ENCODE measurements at places on chromosomes 12 and 14. TPM values are rescaled to one million over a fixed set of nuclear protein-coding genes. Genes with fewer than 3 reads are reported as not detected.

GRCh38 chr14:64303471-64303917 is 9.3 kb upstream of the ESR2 start:
- no peaks in the 10 kb centered on the region for H3K36me3 ChIP-seq
- peaks cover 2% of the 10 kb centered on the region for H3K4me1 ChIP-seq
- no peak for DNase-seq
- no peak overlapping the region for H3K4me3 ChIP-seq
- no peak overlapping the region for H3K27ac ChIP-seq

- H3K27me3 ChIP-seq: no peaks in the 10 kb centered on the region
- peak; percentile 40 for DNase-seq
- H3K4me3 ChIP-seq: peak overlapping the region; percentile 92
- H3K4me1 ChIP-seq: peaks cover 19% of the 10 kb centered on the region
- peaks cover 8% of the 10 kb centered on the region for H3K36me3 ChIP-seq
Observed at GRCh38 chr14:64337888-64338615, 43.9 kb upstream of the ESR2 start.

GRCh38 chr12:116196752-116197718 is 80.5 kb downstream of the MED13L start:
- no peaks in the 10 kb centered on the region for H3K27me3 ChIP-seq
- H3K4me1 ChIP-seq: peaks cover 60% of the 10 kb centered on the region
- DNase-seq: no peak
- no peak overlapping the region for H3K4me3 ChIP-seq
- no peak overlapping the region for H3K27ac ChIP-seq

DNA sequence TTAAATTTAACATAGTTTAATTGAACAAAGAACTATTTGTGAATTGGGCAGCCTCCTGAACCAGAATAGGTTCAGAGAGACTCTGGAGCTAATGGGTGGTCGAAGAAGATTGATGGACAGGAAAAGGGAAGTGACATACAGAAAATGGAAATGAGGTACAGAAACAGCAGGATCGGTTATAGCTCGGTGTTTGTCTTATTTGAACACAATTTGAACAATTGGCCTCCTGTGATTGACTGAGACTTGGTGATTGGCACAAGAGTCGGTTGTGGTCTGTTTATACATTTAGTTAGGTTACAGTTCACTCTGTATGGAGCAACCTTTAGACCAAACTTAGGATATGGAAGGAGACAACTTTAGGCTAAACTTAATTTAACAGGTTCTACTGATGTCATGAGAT is 18.4 kb upstream of the CFL2 start:
- no peak overlapping the region for H3K4me3 ChIP-seq
- no peaks in the 10 kb centered on the region for H3K36me3 ChIP-seq
- H3K27ac ChIP-seq: no peak overlapping the region

KRT7 gene
- total RNA-seq: 3.4 TPM

- no peak overlapping the region for H3K4me3 ChIP-seq
- DNase-seq: no peak
- H3K36me3 ChIP-seq: no peaks in the 10 kb centered on the region
- peaks cover 8% of the 10 kb centered on the region for H3K4me1 ChIP-seq
- H3K27ac ChIP-seq: no peak overlapping the region
- H3K27me3 ChIP-seq: no peaks in the 10 kb centered on the region
Observed at GRCh38 chr12:52907092-52907810, 2.4 kb upstream of the KRT8 start.

GRCh38 chr12:113052326-113052725 is 4.2 kb upstream of the DTX1 start:
- DNase-seq: no peak
- no peak overlapping the region for H3K27ac ChIP-seq
- H3K4me3 ChIP-seq: no peak overlapping the region

SCAF11 gene
- total RNA-seq: 97.7 TPM

GRCh38 chr12:42019746-42020145 is 124.9 kb downstream of the GXYLT1 start:
- peaks cover 8% of the 10 kb centered on the region for H3K4me1 ChIP-seq
- H3K27ac ChIP-seq: no peak overlapping the region
- no peaks in the 10 kb centered on the region for H3K36me3 ChIP-seq
- peaks cover 7% of the 10 kb centered on the region for H3K27me3 ChIP-seq
- no peak for DNase-seq
- no peak overlapping the region for H3K4me3 ChIP-seq

DNA sequence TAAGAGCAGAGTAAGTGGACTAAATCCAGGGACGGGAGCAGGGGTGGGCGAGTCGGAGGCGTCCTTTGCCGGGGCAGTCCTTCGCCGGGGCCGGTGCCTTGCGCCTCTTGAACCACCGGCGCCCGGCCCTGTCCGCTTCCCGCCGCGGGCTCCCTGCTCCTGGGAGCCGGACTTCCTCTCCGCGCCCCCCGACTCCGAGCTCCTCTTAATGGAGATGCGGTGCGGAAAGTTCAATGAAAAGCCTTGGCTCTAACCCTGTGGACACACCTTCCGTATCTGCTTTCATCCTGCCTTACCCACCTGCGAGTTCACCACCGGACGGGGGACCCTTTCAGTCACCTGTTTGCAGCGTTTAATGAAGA is 412 bp downstream of the FGFR1OP2 start:
- no peaks in the 10 kb centered on the region for H3K27me3 ChIP-seq
- H3K4me1 ChIP-seq: peaks cover 54% of the 10 kb centered on the region
- peak; percentile 35 for DNase-seq
- peak overlapping the region; percentile 98 for H3K27ac ChIP-seq

DNA sequence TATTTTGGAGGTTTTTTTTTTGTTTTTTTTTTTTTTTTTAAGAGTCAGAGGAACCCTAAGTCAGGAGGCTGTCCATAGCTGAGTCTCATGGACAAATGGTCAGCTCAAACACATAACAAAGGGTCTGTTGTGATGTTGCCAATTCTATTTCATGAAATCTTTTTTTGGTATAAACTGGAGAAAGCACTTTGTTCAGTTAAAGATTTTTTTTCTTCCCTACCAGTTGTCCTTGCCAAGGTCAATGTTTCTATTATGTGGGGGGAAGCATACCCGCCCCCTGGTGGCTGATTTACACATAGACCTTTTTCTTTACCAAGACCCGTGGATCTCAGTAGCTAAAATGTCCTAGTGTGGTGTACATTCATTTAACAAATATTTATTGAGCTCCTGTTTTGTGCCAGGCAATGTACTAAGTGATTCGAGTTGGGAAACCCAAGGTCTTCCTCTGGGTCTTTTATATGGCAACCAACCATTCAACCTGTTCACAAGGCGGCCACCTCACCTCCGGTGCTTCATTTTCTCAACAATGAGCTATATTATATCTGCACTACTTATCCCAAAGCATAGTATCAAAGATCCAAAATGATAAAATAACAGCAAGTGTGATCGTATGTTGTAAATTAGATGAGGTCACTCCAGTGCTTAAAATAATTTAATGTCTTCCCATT is 214.5 kb downstream of the PAH start:
- no peak overlapping the region for H3K27ac ChIP-seq
- no peaks in the 10 kb centered on the region for H3K27me3 ChIP-seq
- no peaks in the 10 kb centered on the region for H3K36me3 ChIP-seq
- H3K4me1 ChIP-seq: no peaks in the 10 kb centered on the region
- no peak overlapping the region for H3K4me3 ChIP-seq

GRCh38 chr12:14454098-14454907 is 88.8 kb downstream of the ATF7IP start:
- no peak overlapping the region for H3K4me3 ChIP-seq
- H3K27ac ChIP-seq: peak overlapping the region; percentile 82
- peak; percentile 31 for DNase-seq

- H3K4me3 ChIP-seq: no peak overlapping the region
- H3K27ac ChIP-seq: no peak overlapping the region
- peaks cover 8% of the 10 kb centered on the region for H3K4me1 ChIP-seq
- H3K36me3 ChIP-seq: peaks cover 3% of the 10 kb centered on the region
Observed at GRCh38 chr12:40164034-40164433, 58.2 kb upstream of the SLC2A13 start.

GRCh38 chr12:60539592-60539991 is 943.8 kb downstream of the SLC16A7 start:
- H3K36me3 ChIP-seq: no peaks in the 10 kb centered on the region
- no peaks in the 10 kb centered on the region for H3K27me3 ChIP-seq
- no peak for DNase-seq
- no peak overlapping the region for H3K27ac ChIP-seq
- H3K4me3 ChIP-seq: no peak overlapping the region

FGFR1OP2 gene
- 37.0 TPM for total RNA-seq

ACVR1B gene
- 9.1 TPM for total RNA-seq

Measured in activated naive CD4-positive, alpha-beta T cell treated with anti-CD3 and anti-CD28 coated beads for 36 hours (primary cell).